ENCODE measurements at places on chromosomes 13 and 19.

- DNase-seq, result no peak
These were observed 475 bp upstream of the ZC3H4 start for GRCh38 chr19:47113850-47114651.

DNA sequence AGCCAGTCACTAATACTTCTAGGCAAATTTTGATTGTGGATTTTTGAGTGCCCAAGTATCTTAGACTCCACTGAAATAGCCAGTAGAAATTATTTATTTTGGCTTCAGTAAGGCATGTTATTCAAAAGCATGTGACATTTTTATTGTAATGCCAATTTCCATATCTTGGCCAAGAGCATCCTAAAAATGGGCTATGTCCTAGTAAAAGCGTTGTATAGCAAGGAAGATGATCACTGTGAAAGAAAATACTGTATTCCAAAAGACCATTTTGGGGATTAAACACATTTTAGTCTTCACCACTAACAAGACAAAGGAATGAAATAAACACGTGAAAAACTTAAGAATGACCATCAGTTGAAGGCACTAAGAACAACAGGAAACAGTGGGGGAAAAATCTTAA, 149.1 kb downstream of the NUFIP1 start:
- no peak for DNase-seq

- no peak for DNase-seq
These were observed 2.4 kb downstream of the ADAMTSL5 start for GRCh38 chr19:1510442-1510806.

GRCh38 chr13:38210928-38211596, 138.6 kb upstream of the UFM1 start:
- DNase-seq, result no peak

DNA sequence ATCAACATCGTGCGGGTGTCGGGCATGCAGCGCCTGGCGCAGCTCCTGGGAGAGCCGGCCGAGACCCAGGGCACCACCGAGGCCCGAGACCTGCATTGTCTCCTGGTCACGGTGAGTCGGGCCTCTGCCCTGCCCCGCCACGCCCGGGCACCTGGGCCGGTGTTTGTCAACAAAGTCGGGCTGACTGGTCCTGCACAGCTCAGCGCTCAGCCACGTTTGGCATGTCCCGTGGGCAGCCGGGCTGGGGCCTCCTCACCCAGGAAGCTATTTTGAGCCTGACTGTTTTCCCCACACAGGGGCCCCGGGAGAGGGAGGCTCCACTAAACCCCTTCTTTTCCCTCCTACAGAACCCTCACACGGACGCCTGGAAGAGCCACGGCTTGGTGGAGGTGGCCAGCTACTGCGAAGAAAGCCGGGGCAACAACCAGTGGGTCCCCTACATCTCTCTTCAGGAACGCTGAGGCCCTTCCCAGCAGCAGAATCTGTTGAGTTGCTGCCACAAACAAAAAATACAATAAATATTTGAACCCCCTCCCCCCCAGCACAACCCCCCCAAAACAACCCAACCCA, 1.3 kb downstream of the GADD45B start:
- no peak for DNase-seq

DNA sequence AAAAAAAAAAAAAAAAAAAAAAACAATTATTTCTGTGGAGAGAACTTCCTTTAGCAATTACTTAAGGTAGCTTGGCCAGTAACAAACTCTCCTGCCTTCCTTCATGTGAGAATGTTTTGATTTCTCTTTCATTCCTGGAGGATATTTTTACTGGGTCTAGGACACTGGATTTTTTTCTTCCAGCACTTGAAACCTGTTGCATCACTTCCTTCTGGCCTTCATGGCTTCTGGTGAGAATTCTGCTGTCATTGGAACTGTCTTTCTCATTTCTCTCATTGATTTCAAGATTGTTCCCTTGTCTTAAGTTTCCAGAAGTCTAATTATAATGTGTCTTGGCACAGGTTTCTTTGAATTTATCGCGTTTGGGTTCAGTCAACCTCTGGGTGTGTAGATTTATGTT, 19.3 kb upstream of the RAB20 start:
- no peak for DNase-seq

GRCh38 chr19:52270266-52270885, 989 bp downstream of the ZNF766 start:
- DNase-seq, result no peak

- peak; percentile 98 for DNase-seq
These were observed at the start of gene SPRYD7 for GRCh38 chr13:49936075-49936967. Gene SPRYD7 (minus strand): TSS chr13:49936340. CDS start chr13:49936235, 105 bp downstream.

GRCh38 chr13:36919171-36919832, 736 bp downstream of the SMAD9 start:
- DNase-seq, result peak; percentile 10

- DNase-seq, result no peak
These were observed 11.0 kb upstream of the SERPINE3 start for GRCh38 chr13:51328488-51328887.

- no peak for DNase-seq
These were observed 4.7 kb downstream of the AKAP8 start for GRCh38 chr19:15374796-15375440.

DNA sequence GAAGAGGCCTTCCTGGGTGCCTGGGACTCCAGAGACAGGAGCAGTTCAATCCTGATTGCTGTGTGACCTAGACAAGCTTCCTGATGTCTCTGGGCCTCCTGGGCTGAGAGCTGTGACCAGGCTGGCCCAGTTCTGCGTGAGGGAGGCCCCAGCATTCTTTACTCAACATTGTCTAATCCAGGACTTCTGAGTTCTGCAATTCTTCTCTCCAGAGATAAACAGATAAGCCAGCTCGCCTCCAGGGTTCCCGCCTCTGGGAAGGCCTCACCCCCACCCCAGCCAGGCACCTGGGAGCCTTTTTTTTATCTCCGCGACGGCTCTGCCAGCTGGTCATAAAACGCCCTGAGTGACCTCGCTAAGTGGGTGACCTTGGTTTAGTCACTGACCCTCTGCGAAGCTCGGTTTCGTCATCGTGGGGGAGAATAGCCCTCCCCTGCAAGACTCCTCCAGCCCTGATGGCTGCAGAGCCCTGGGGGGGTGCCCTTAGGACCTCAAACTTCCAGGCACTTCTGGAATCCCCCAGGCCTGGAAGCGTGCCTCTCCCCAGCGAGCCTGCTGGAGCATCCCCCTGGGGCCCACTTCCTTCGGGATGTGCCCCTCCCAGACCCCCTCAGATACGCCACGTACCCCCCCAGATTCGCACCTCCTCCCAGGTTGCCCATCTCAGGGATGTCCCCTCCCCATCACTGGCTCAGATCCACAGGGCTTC, 1.9 kb downstream of the SULT2B1 start:
- no peak for DNase-seq

- no peak for DNase-seq
These were observed 58.3 kb upstream of the MEDAG start for GRCh38 chr13:30847650-30848307.

GRCh38 chr19:3455960-3456601, 24.2 kb downstream of the SMIM24 start:
- DNase-seq, result no peak

GRCh38 chr13:33101835-33102234, 85.6 kb downstream of the KL start:
- no peak for DNase-seq

- DNase-seq, result no peak
These were observed 5.3 kb downstream of the CARD8 start for GRCh38 chr19:48250290-48251025.

GRCh38 chr13:104593693-104594092, 1527.5 kb upstream of the SLC10A2 start:
- no peak for DNase-seq

DNA sequence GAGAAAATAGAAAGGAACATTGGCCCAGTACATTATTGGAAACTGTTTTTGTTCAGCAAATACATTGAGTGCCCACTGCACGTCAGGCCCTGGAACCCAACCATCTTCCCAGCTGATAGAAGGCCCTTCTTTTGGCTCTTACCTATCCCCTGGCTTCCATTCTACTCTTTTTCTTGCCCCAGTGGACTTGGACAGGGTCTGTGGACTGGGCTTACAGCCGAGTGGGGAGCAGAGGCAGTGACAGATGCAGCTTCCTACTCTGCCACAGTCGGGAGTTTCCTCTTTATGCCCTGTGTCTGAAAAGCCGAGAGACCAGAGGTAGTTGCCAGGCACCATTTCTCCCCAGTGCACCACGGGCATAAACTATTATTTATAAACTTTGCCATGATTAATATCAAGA, 70.4 kb downstream of the ARHGAP35 start:
- DNase-seq, result no peak

GRCh38 chr13:27928805-27929753, 9.3 kb downstream of the PDX1 start:
- DNase-seq, result no peak
